ENCODE measurements at places on chromosomes 13 and 19.

GRCh38 chr19:18895824-18896341, at the start of gene CERS1:
Gene CERS1, minus strand, starts transcription at chr19:18896158. Its CDS starts 86 bp downstream, at chr19:18896072.
- no peak within 1 kb of the TSS for H3K4me3 ChIP-seq
- H3K27ac ChIP-seq: no peak within 1 kb of the TSS
- peaks cover 9% of the 10 kb centered on the region for H3K4me1 ChIP-seq
- peaks cover 19% of the 10 kb centered on the region for H3K36me3 ChIP-seq
- peaks cover 16% of the 10 kb centered on the region for H3K27me3 ChIP-seq

GRCh38 chr13:52751196-52751595, 11.6 kb upstream of the CNMD start:
- no peak overlapping the region for H3K27ac ChIP-seq
- H3K27me3 ChIP-seq: no peaks in the 10 kb centered on the region
- no peaks in the 10 kb centered on the region for H3K36me3 ChIP-seq
- no peak for DNase-seq
- no peaks in the 10 kb centered on the region for H3K4me1 ChIP-seq

DNA sequence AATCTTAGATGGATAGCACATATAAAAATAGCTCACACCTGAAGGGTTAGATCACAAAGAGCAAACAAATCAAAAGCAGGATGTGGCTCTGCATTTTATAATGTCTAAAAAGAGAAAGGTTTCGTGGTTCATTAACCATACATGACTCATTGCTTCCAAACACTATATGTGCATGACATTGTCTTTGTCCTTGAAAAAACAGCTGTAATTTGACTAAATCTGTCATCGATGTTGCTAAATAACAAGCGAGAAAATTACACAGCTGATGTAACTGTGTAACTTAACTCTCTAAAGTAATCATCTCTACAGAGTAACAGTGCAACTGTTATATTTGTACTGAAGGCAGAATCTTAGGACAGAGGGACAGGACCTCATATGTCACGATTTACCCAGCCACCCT, 383.1 kb upstream of the GPC6 start:
- DNase-seq: no peak
- H3K36me3 ChIP-seq: no peaks in the 10 kb centered on the region
- no peaks in the 10 kb centered on the region for H3K4me1 ChIP-seq
- no peak overlapping the region for H3K4me3 ChIP-seq
- H3K27me3 ChIP-seq: no peaks in the 10 kb centered on the region
- no peak overlapping the region for H3K27ac ChIP-seq

GRCh38 chr19:39507715-39508364, 7.1 kb upstream of the SELENOV start:
- peaks cover 13% of the 10 kb centered on the region for H3K4me1 ChIP-seq
- H3K36me3 ChIP-seq: no peaks in the 10 kb centered on the region
- H3K4me3 ChIP-seq: peak overlapping the region; percentile 48
- H3K27ac ChIP-seq: no peak overlapping the region
- H3K27me3 ChIP-seq: peaks cover 15% of the 10 kb centered on the region
- no peak for DNase-seq

DNA sequence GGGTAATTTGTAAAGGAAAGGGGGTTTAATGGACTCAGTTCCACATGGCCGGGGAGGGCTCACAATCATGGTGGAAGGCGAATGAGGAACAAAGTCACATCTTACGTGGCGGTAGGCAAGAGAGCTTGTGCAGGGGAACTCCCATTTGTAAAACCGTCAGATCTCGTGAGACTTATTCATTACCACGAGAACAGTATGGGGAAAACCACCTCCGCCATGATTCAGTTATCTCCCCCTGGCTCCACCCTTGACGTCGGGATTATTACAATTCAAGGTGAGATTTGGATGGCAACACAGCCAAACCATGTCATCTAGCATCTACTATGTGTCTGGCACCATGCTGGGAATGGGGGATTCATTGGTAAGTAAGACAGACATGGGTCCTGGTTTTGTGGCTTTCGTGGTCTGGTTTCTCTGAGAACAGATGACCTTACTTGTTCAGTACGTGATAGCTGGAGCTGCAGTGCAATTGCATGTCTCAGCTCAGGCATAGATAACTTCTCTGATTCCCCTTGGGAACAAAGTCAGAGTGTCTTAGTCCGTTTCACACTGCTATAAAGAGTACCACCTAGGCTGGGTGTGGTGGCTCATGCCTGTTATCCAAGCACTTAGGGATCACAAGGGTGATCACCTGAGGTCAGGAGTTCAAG, 8.3 kb downstream of the ZNF554 start:
- no peaks in the 10 kb centered on the region for H3K4me1 ChIP-seq
- no peak for DNase-seq
- no peaks in the 10 kb centered on the region for H3K27me3 ChIP-seq
- peaks cover 9% of the 10 kb centered on the region for H3K36me3 ChIP-seq
- no peak overlapping the region for H3K4me3 ChIP-seq

- no peak for DNase-seq
- no peaks in the 10 kb centered on the region for H3K4me1 ChIP-seq
- no peak overlapping the region for H3K27ac ChIP-seq
- H3K4me3 ChIP-seq: no peak overlapping the region
- no peaks in the 10 kb centered on the region for H3K27me3 ChIP-seq
- H3K36me3 ChIP-seq: no peaks in the 10 kb centered on the region
Observed at GRCh38 chr19:13538601-13539253, 32.4 kb upstream of the CACNA1A start.

GRCh38 chr13:79490326-79490725, 9.4 kb downstream of the NDFIP2 start:
- DNase-seq: no peak
- H3K4me1 ChIP-seq: no peaks in the 10 kb centered on the region
- H3K36me3 ChIP-seq: no peaks in the 10 kb centered on the region
- no peaks in the 10 kb centered on the region for H3K27me3 ChIP-seq
- no peak overlapping the region for H3K27ac ChIP-seq

DNA sequence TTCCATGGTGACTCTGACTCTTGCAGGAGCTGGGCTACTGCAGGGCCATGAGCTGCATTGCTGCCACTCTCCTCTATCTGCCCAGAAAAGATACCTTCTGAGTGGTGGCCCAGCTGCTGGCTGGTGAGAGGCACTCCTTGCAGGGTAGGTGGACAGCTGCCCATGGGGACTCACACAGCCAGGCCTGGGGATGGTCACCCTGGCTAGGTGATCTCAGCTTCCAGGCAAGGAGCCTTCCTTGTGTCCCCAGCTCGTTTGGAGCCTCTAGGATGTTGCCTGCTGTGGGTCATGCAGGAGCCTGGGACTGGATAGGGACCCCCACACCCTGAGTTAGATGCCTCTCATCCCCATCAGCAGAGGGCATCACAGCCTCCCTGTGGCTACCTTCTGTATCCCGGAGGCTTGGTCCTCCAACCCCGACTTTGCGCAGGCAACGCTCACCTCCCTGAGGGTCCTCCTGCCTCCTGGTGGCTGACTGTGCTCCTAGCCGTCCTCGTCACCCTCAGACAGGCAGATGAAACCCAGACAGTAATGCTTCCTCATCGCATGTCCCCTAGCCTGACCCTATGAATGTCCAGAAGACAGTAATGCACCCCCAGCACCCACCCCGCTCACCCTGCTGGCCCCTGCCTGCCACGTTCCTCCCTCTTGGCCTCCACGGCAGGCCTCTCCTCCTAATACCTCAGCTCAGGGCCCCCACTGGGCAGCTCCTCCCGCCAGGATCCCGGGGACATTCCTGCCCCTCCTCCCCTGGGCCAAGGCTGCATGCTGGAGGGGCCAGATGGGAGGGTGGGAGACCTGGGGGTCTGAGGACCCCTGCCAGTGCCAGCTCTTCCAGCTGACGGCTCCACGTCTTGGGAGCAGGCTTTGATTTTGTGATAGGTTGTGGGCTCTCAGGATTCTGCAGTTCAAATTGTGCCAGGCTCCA, 13.6 kb upstream of the ZNF14 start:
- no peak overlapping the region for H3K4me3 ChIP-seq
- H3K27me3 ChIP-seq: no peaks in the 10 kb centered on the region
- no peaks in the 10 kb centered on the region for H3K4me1 ChIP-seq
- H3K27ac ChIP-seq: no peak overlapping the region

- H3K36me3 ChIP-seq: no peaks in the 10 kb centered on the region
- no peak overlapping the region for H3K4me3 ChIP-seq
- no peak overlapping the region for H3K27ac ChIP-seq
- no peak for DNase-seq
- no peaks in the 10 kb centered on the region for H3K4me1 ChIP-seq
- no peaks in the 10 kb centered on the region for H3K27me3 ChIP-seq
Observed at GRCh38 chr19:16027528-16027927, 48.8 kb upstream of the TPM4 start.

DNA sequence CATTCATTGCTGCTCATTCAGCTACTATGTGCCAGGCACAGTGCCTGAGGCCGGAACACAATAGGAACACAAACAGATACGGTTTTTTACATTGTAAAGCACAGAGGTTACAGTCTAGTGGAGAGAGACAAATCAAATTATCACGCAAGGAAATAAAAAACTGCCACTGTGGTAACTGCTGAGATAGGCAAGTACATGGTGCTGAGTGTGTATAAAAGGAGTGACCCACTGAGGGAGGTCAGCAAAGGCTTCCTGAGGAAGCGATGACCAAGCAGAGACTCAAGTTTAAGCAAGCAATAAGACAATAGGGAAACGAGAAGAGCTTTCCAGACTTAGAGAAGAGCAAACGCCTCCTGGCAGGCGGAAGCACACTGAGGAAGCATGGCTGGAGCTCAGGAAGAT, 56.4 kb downstream of the NUFIP1 start:
- no peak overlapping the region for H3K27ac ChIP-seq
- H3K36me3 ChIP-seq: no peaks in the 10 kb centered on the region
- H3K4me3 ChIP-seq: no peak overlapping the region
- H3K4me1 ChIP-seq: no peaks in the 10 kb centered on the region
- DNase-seq: no peak
- H3K27me3 ChIP-seq: no peaks in the 10 kb centered on the region

DNA sequence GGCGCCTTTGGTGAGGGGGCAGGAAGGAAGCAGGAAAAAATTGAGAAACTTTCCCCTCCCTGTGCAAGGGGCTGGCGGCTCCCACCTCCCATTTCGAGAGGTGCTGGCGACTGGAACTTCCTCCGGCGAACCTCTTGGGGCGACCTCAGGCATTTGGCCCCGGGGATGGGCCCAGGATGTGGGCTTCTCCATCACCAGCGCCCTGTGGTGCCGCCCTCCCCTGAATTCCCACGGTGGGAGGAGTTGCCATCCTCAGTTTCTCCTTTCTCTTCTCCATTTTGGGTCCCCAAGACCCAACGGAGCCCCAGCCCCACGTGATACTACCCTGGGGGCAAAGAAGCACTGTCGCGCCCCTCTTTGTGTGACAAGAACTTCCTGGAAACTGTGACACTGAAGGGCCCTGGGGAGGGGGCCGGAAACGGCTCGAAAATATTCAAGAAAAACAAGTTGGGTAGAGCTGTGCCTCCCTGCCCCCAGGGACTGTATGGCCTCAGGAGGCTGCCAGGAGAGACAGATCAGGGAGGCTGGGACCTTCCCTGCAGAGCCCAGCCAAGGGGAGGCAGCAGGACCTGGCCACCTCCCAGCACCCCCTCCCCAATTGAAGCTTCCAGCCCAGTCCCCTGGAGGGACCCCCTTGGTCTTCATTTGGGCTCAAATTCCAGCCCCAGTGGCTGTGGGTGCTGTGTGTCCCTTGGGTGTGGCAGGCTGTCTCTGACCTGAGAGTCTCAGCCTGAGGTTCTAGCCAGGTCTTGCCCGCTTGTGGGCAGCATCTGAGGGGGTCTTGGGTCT, 16.2 kb upstream of the AP1M2 start:
- peak; percentile 73 for DNase-seq
- peak overlapping the region; percentile 82 for H3K4me3 ChIP-seq
- no peaks in the 10 kb centered on the region for H3K27me3 ChIP-seq
- no peaks in the 10 kb centered on the region for H3K36me3 ChIP-seq

GRCh38 chr19:38031423-38031770, 124.4 kb downstream of the SIPA1L3 start:
- no peak overlapping the region for H3K27ac ChIP-seq
- no peak for DNase-seq
- no peaks in the 10 kb centered on the region for H3K27me3 ChIP-seq

DNA sequence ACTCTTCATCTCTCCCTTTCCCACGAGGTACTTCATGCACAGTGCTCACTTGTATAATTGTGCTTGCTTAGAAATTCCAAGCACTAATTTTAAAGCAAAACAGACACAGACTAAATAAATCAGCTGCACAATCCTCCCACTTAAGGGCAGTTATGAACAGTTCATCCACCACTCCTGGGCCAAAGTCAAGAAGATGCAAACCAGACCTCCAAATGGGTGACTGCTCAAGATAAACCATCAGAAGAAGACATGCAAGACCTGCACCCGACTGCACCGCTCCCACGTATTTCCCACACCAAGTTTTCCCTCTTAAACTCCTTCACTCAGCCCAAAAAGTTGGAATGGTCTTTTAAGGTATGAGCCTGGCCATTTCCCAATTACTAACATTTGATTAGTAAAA, 19.9 kb downstream of the ZNF235 start:
- H3K4me1 ChIP-seq: no peaks in the 10 kb centered on the region
- no peaks in the 10 kb centered on the region for H3K27me3 ChIP-seq
- no peak overlapping the region for H3K27ac ChIP-seq
- no peak overlapping the region for H3K4me3 ChIP-seq

- H3K4me1 ChIP-seq: no peaks in the 10 kb centered on the region
- no peak overlapping the region for H3K4me3 ChIP-seq
- no peak for DNase-seq
- H3K27ac ChIP-seq: no peak overlapping the region
- no peaks in the 10 kb centered on the region for H3K27me3 ChIP-seq
Observed at GRCh38 chr13:31485651-31486051, 253.7 kb upstream of the RXFP2 start.

Measured in effector memory CD4-positive, alpha-beta T cell (primary cell).